ENCODE measurements at places on chromosomes 11 and 22.

- DNase-seq, result no peak
Observed at GRCh38 chr11:115304774-115305472, 199.3 kb downstream of the CADM1 start.

DNA sequence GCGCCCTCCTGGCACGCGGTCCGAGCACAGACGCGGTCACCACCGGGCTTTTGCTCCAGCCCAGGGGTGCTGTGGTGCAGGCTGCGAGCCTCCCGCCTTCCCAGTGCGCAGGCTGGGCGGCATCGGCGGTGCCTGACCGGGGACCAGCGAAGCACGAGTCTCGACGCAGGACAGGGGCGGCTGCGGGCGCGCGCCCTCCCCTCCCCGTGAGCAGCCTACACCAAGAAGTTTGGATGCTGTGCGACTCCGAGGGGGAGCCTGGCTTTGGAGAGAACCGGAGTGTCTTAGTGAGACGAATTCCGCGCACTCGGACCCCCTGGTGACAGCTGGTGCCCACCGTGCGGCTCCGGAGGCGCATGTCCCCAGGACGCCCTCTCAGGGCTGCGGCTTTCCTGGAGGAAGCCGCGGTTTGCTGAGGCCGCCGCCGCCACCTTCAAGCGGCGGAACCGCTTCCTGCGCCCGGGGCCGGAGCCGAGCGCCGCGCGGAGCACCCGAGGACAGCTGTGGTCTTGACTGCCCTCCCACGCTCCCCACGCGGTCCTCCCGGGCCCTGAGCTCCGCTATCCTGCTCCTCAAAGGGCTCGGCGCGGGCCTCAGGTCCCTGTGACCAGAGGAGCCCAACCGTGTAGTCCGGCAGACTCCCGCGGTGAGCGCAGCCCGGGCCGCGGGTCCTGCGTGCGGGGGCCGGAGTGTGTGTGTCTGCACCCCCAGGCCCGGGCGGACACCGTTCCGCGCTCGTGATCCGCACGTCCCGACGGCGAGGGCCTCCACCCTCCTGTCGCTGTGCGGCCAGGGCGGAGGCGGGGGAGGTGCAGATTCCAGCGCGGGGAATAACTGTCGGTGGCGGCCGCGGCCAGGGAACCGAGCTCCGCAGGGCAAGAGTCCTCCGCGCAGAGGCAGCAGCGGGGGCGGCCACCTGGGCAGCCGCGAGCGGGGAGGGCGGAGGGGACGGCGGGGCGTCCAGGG, 1.7 kb downstream of the FGF3 start:
- no peak for DNase-seq

DNA sequence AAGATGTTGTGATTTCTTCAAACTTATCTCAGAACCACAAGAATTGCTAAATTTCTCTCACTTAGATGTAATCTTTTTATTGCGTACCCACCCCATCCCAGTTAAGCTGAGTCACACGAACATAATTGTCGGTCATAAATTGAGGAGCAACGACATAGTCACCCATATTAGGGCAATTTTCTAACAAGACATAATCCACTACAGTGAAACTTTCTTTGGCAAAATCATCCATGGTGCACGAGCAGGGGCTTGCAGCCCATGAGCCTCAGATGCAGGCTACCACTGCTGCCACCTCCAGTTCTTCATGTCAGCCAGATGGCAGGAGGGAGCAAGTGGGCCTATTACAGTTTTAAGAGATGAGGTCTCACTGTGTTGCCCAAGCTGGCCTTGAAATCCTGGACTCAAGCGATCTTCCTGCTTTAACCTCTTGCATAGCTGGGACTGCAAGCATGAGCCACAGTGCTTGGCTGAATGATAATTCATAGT, 70.3 kb upstream of the GRK2 start:
- no peak for DNase-seq

- DNase-seq, result no peak
Observed at GRCh38 chr11:86396396-86396795, 21.7 kb downstream of the CCDC81 start.

GRCh38 chr11:78040691-78041379, 17.8 kb upstream of the KCTD14 start:
- DNase-seq, result no peak

DNA sequence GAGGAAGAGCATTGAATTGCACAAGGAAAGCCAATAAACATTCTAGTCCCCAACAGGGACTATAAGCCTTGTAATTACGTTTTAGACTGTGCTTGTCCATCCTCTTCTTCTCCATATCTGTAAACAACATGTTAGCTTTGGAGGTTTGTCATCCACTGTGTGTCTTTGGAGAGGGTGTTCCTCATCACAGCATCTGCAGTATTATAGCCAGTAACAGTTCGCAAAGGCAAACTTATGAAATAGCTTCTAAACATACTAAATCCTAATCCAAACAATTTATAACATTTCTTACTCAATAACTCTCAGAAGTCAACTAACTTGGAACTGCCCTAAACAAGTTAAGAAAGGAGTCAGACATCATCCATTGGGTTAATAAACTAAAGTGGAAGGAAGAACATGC, 10.3 kb upstream of the BDNF start:
- no peak for DNase-seq
